ENCODE measurements at places on chromosomes 1 and 21. TPM values are rescaled to one million over a fixed set of nuclear protein-coding genes. Genes with fewer than 3 reads are reported as not detected.

Gene ADORA1
- polyA plus RNA-seq: 4.6 TPM

Gene ZSCAN20
- 5.9 TPM for polyA plus RNA-seq

Gene MRPL24
- 62.5 TPM for polyA plus RNA-seq

Gene PIGP
- polyA plus RNA-seq: 25.5 TPM

Gene OR2T2
- polyA plus RNA-seq: not detected

Gene ABCD3
- 76.7 TPM for polyA plus RNA-seq

Gene SLC35D1
- 18.5 TPM for polyA plus RNA-seq

Gene RBP7
- 15.3 TPM for polyA plus RNA-seq

Gene RUNX3
- 0.27 TPM for polyA plus RNA-seq

Gene SPRR2G
- not detected for polyA plus RNA-seq

Gene PGBD5
- polyA plus RNA-seq: 5.8 TPM

Gene BRINP2
- 0.13 TPM for polyA plus RNA-seq

Gene CC2D1B
- polyA plus RNA-seq: 37.8 TPM

Gene RGS7
- polyA plus RNA-seq: 6.7 TPM

Gene WNT3A
- 0.07 TPM for polyA plus RNA-seq

Gene CFAP74
- polyA plus RNA-seq: 0.76 TPM

Gene RGS16
- 0.96 TPM for polyA plus RNA-seq

Gene CD5L
- polyA plus RNA-seq: not detected

Gene KRTAP10-7
- polyA plus RNA-seq: not detected

Gene RHD
- polyA plus RNA-seq: 2.1 TPM

Gene MAP3K7CL
- 9.6 TPM for polyA plus RNA-seq

Gene GPR157
- 1.4 TPM for polyA plus RNA-seq

Gene ATP1A2
- 5.8 TPM for polyA plus RNA-seq

Gene TSTD1
- polyA plus RNA-seq: 44.4 TPM

Gene PANK4
- polyA plus RNA-seq: 27.5 TPM

Gene SPRR2A
- polyA plus RNA-seq: not detected

Gene PCP4
- polyA plus RNA-seq: 12.9 TPM

Gene OR10R2
- polyA plus RNA-seq: not detected

Gene OPTC
- not detected for polyA plus RNA-seq

Gene FNDC5
- polyA plus RNA-seq: 44.6 TPM

Gene GPR25
- not detected for polyA plus RNA-seq

Gene MRPS15
- 68.0 TPM for polyA plus RNA-seq

Gene LY9
- polyA plus RNA-seq: 0.32 TPM

Gene TRIM63
- 1.2 TPM for polyA plus RNA-seq

Gene TMEM125
- polyA plus RNA-seq: 15.6 TPM

Gene CADM3
- 0.20 TPM for polyA plus RNA-seq

Gene TMEM269
- polyA plus RNA-seq: 1.3 TPM
